ENCODE measurements at places on chromosomes 7 and 10. TPM values are rescaled to one million over a fixed set of nuclear protein-coding genes. Genes with fewer than 3 reads are reported as not detected.

- H3K27me3 ChIP-seq, result no peaks in the 10 kb centered on the region
Measured at GRCh38 chr7:29285444-29285793, 90.8 kb downstream of the CHN2 start.

DNA sequence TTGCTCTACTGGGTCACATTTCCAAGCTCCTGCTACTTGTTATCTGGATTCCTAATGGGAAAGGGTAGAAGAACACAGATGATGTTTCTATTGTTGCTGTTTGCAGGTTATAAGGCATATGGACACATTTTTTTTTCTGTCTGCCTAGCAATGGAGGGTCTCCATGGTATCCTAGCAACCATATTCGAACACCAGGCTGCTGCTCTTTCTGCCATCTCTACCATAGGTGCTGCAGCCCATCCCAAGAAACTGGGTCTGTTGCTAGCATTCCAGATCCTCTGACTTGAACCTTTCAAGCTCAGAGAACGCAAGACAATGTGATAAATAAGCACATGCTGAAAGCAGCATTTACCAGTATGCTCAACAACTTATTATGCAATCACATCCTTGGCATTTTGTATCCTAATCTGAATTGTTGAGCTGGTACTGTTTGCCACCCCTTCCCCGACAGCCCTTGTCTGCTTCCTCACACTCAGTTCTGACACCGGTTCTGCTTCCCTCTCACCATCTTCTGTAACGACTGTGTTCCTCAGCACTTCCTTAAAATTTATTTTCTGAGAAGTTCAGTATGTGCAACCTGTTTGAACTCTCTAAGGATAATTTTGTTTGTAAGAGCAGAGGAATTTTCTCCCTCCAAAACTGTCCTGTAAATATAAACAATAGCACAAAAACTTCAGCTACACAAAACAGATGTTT is 6.2 kb downstream of the PRKG1 start:
- no peak overlapping the region for H3K27ac ChIP-seq
- peaks cover 2% of the 10 kb centered on the region for H3K27me3 ChIP-seq
- no peak for DNase-seq
- no peaks in the 10 kb centered on the region for H3K36me3 ChIP-seq

DNA sequence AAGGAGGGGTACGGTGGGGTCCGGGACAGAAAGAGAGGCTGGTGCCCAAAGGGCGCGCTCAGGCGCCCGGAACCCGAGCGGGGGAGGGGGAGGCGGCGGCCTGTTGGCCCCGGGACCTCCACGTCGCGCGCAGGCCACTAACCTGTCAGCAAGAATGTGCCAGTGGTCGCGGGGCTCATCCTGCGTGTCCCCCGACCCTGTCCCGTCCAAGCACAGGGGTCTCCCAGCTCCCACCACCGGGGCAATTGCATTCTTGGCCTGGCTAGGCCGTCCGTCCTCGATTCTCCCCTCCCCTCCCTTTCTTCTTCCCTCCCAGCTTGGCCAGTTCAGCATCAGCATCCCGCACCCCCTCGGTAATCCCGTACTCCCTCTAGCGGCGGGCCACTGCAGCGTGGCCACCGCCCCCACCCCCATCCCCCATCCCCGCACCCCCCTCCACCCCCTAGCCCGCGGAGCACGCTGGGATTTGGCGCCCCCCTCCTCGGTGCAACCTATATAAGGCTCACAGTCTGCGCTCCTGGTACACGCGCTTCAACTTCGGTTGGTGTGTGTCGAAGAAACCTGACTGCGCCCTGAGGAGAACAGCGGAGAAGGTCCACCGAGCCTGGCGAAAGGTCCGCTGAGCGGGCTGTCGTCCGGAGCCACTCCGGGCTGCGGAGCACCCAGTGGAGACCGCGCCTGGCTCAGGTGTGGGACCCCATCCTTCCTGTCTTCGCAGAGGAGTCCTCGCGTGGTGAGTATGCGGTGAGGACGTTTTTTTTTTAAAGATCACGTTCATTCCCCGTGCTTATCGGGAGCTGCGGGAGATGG is at the start of gene SGCE:
Gene SGCE (minus strand): TSS at position 286 of the 810 bp plus-strand sequence. CDS start 35 bp downstream, at position 251.
- no peak within 1 kb of the TSS for H3K27ac ChIP-seq
- no peaks in the 10 kb centered on the region for H3K36me3 ChIP-seq
- peak; percentile 23 for DNase-seq
- H3K27me3 ChIP-seq, result peaks cover 37% of the 10 kb centered on the region
- H3K4me3 ChIP-seq, result peak within 1 kb of the TSS; percentile 49
- peaks cover 20% of the 10 kb centered on the region for H3K4me1 ChIP-seq

PIK3AP1 gene
- total RNA-seq, result 5.7 TPM

IGF2BP3 gene
- total RNA-seq, result 0.13 TPM

- H3K4me3 ChIP-seq, result no peak overlapping the region
- DNase-seq, result no peak
- H3K36me3 ChIP-seq, result no peaks in the 10 kb centered on the region
- no peaks in the 10 kb centered on the region for H3K27me3 ChIP-seq
- no peaks in the 10 kb centered on the region for H3K4me1 ChIP-seq
Measured at GRCh38 chr7:47833211-47833610, 115.1 kb downstream of the PKD1L1 start.

- H3K36me3 ChIP-seq, result no peaks in the 10 kb centered on the region
- DNase-seq, result no peak
- H3K27ac ChIP-seq, result no peak overlapping the region
- H3K4me3 ChIP-seq, result no peak overlapping the region
Measured at GRCh38 chr7:101845974-101846373, 28.5 kb downstream of the CUX1 start.

DNA sequence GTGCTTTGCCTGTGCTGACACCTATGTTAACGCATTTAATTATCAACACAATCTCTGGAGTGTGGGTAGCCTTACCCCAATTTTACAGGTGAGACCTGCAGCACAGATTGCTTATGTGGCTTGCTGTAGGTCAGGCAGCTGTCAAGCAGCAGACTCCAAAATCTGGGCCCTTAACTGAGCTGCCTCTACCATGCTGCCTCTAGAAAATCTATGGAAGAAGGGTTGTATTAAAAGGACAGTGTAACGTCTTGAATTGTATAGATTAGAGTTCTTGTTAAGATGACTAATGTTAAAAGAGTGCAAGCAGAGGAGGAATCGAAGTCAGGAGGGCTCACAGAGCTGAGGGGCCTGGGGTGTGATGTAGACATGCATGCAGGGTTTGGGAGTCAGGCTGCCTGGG is 1.2 kb upstream of the PON3 start:
- no peaks in the 10 kb centered on the region for H3K36me3 ChIP-seq
- peaks cover 10% of the 10 kb centered on the region for H3K27me3 ChIP-seq
- H3K27ac ChIP-seq, result no peak overlapping the region

DNA sequence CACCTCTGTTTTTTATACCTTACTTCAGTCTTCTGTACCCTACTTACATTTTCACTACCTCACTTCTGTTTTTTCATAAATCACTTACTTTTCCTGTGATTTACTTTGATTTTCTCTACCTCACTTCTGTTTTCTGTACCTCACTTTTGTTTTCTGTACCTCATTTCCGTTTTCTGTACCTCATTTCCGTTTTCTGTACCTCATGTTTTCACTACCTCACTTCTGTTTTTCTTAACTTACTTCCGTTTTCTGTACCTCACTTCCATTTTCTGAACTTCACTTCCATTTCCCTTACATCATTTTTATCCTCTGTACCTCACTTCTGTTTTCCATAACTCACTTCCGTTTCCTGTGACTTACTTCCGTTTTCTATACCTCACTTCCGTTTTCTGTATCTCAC is 492.0 kb upstream of the AKR1E2 start:
- DNase-seq, result no peak
- no peaks in the 10 kb centered on the region for H3K4me1 ChIP-seq
- no peak overlapping the region for H3K27ac ChIP-seq
- H3K36me3 ChIP-seq, result no peaks in the 10 kb centered on the region
- no peaks in the 10 kb centered on the region for H3K27me3 ChIP-seq

NYAP1 gene
- total RNA-seq, result 0.18 TPM

DNA sequence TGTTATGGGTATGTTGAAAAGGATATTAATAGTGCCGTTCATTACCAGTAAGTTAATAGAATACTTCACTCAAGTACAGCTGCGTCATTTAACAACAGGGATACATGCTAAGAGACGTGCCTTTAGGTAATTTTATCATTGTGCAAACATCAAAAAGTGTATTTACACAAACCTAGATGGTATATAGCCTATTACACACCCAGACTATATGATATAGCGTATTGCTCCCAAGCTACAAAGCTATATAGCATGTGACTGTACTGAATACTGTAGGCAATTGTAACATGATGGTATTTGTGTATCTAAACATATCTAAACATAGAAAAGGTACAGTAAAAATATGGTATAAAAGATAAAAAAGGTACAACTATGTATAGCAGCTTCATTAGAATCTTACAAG is 11.1 kb upstream of the PRKG1 start:
- H3K27me3 ChIP-seq, result no peaks in the 10 kb centered on the region
- DNase-seq, result no peak
- no peak overlapping the region for H3K27ac ChIP-seq
- H3K4me3 ChIP-seq, result no peak overlapping the region
- no peaks in the 10 kb centered on the region for H3K4me1 ChIP-seq
- no peaks in the 10 kb centered on the region for H3K36me3 ChIP-seq

DNA sequence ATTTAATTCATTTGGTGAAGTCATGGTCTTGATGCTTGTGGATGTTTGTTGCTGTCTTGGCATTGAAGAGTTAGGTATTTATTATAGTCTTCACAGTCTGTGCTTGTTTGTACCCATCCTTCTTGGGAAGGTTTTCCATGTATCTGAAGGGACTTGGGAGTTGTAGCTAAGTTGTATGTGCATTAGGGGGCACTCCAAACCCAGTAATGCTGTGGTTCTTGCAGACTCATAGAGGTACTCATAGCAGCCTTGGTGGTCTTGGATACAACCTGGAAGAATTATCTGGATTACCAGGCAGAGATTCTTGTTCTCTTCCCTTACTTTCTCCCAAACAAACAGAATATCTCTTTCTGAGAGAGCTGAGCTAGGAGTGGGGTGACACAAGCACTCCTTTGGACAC is 93.2 kb downstream of the ADCYAP1R1 start:
- no peak for DNase-seq
- H3K27ac ChIP-seq, result no peak overlapping the region
- no peaks in the 10 kb centered on the region for H3K27me3 ChIP-seq
- H3K36me3 ChIP-seq, result no peaks in the 10 kb centered on the region
- H3K4me1 ChIP-seq, result no peaks in the 10 kb centered on the region

- H3K27ac ChIP-seq, result no peak overlapping the region
- H3K4me3 ChIP-seq, result no peak overlapping the region
- DNase-seq, result no peak
- H3K4me1 ChIP-seq, result peaks cover 17% of the 10 kb centered on the region
Measured at GRCh38 chr7:5591278-5591874, 167.7 kb upstream of the TNRC18 start.

FAM180A gene
- not detected for total RNA-seq

- no peak for DNase-seq
- no peak overlapping the region for H3K27ac ChIP-seq
- H3K4me1 ChIP-seq, result no peaks in the 10 kb centered on the region
- no peaks in the 10 kb centered on the region for H3K36me3 ChIP-seq
Measured at GRCh38 chr7:151905353-151905752, 28.4 kb upstream of the PRKAG2 start.

DNA sequence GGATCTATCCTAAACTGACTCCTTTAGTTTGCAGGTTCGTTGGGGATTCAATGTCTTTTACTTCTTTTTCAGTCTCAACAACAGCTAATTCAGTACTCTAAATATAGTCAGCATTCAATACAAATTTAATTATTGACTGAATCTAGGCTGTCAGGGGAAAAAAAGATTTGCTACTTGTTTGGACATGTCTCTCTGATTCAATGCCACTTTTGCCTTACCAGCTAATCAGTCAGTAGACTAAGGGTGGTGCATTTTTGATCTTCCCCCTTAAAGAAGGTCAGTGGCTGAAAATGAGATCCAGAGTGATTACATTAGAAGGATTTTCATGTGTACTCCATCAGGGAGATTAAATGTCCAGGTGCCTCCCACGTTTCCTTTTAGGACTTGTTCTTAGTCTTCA is 145.1 kb downstream of the C1GALT1 start:
- no peak overlapping the region for H3K4me3 ChIP-seq
- no peaks in the 10 kb centered on the region for H3K27me3 ChIP-seq
- no peak for DNase-seq

VIPR2 gene
- 0.15 TPM for total RNA-seq

PRKG1 gene
- total RNA-seq, result not detected

DNA sequence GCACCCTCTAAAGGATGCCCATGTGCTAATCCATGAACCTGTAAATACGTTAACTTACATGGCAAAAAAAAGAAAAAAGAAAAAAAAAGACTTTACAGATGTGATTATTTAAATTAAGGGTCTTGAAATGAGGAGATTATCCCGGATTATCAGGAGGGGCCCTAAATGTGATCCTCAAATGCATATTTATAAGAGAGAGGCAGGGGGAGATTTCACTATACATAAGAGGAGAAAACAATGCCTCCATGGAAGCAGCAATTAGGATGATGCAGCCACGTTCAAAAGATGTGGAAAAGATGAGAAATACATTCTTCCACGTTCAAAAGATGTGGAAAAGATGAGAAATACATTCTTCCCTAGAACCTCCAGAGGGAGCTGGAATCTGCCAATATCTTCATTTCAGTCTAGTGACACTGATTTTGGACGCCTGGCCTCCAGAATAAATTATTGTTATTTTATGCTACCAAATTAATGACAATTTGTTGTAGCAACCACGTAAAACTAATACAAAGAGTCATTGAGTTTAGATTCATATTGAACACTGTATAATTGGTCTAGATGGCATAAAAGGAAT is 328.4 kb upstream of the GNAI1 start:
- no peaks in the 10 kb centered on the region for H3K27me3 ChIP-seq
- H3K27ac ChIP-seq, result no peak overlapping the region
- no peaks in the 10 kb centered on the region for H3K36me3 ChIP-seq
- no peaks in the 10 kb centered on the region for H3K4me1 ChIP-seq
- DNase-seq, result no peak

- peak overlapping the region; percentile 40 for H3K4me3 ChIP-seq
- DNase-seq, result peak; percentile 76
- no peaks in the 10 kb centered on the region for H3K36me3 ChIP-seq
- H3K27ac ChIP-seq, result peak overlapping the region; percentile 40
Measured at GRCh38 chr7:8125680-8126444, 136.1 kb downstream of the ICA1 start.

DNA sequence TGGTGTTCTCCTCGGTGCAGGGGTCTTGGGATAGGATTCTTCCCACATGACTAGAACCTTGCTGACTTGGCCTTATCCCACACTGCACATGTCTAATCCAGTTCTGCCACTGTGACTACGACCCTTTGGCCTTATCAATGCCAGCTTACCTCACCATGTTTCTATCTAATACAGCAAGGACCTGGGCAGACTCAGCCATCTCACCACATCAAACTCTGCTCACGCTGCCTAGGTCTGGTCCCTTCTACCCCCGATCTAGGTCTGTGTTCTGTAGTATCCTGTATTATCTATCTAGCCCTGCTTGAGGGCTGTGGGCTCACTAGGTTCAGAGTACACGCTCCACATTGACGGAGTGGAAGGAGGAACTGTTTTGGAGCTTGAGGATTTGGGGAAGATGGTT is 282.4 kb downstream of the HPSE2 start:
- H3K36me3 ChIP-seq, result no peaks in the 10 kb centered on the region
- no peaks in the 10 kb centered on the region for H3K27me3 ChIP-seq
- H3K27ac ChIP-seq, result no peak overlapping the region

CCDC172 gene
- not detected for total RNA-seq

- peaks cover 35% of the 10 kb centered on the region for H3K4me1 ChIP-seq
- H3K4me3 ChIP-seq, result peak overlapping the region; percentile 25
- peak; percentile 11 for DNase-seq
- H3K27ac ChIP-seq, result no peak overlapping the region
Measured at GRCh38 chr10:88194041-88194887, 330.8 kb downstream of the PTEN start.
